ENCODE measurements at places on chromosomes 5 and 9. TPM values are rescaled to one million over a fixed set of nuclear protein-coding genes. Genes with fewer than 3 reads are reported as not detected.

OR2K2 gene
- total RNA-seq: not detected

PRSS3 gene
- total RNA-seq: 0.51 TPM

SLIT3 gene
- total RNA-seq: not detected

C8G gene
- 1.7 TPM for total RNA-seq

DOLPP1 gene
- 15.5 TPM for total RNA-seq

ZDHHC12 gene
- total RNA-seq: 41.0 TPM
